Esophagus squamous epithelium (tissue), 5 donors: ENCODE measurements at places on chromosomes 2 and 18. TPM values are rescaled to one million over a fixed set of nuclear protein-coding genes. Genes with fewer than 3 reads are reported as not detected.

DNA sequence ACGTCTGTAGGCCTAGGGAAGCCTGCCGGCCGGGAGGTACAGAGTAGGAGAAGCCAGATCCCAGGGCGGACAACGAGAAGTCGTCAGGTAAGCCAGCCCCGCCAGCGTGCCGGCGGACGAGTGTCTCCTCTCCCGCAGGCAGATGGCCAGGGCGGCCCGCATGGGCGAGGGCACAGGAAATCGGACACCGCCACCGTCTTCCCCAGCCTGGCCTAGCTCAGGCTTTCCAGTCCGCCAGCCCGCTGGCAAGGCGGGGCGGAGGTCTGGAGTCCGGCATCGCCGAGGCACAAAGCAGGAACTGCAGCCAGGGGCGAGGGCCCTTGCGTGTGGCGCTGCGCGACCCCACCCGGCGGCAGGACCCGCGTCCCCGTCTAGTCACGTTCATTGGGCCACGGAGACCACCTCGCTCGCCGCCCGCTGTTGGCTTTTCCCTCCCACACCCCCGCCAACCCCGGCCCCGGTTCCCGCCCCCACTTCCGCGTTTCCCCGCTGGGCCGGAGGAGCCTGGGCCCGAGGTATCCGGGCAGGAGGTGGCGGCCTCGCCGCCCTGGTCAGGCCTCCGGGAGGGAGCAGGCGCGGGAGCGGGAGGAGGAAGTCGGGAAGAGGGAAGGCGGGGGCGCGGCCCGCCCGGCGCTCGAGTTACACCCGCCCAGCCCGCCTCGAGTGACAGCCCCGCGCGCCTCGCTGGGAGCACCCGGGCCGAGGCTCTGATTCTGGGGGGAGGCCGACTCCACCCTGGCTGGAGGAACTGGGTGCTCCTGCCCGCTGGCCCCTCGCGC lies at the start of gene GPD2:
TSS of gene GPD2 (plus strand) at position 662 of the 779 bp plus-strand sequence. CDS start 39,727 bp downstream, outside the sequence.
- DNase-seq: peak; percentile 21

DNA sequence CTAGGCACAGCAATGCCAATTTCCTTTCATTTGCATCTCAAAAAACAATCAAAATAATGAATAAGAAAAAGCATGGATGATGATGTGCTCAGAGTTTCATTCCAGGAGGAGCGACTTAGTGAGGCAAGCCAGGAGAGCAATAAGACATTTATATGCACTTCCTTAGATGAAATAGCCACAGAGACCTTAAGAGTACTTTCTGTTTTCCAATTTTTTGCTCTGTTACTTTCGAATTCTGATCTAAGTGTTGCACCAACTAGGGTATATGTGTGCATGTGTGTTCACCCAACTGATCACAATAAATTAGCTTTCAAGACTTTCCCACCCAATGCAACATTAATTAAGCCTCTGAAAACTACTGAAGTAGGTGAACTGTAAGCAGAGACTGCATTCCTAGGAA lies 709 bp downstream of the RAB27B start:
- no peak for DNase-seq

BZW1 gene
- total RNA-seq: 129 TPM

QPCT gene
- total RNA-seq: 13.7 TPM

DNA sequence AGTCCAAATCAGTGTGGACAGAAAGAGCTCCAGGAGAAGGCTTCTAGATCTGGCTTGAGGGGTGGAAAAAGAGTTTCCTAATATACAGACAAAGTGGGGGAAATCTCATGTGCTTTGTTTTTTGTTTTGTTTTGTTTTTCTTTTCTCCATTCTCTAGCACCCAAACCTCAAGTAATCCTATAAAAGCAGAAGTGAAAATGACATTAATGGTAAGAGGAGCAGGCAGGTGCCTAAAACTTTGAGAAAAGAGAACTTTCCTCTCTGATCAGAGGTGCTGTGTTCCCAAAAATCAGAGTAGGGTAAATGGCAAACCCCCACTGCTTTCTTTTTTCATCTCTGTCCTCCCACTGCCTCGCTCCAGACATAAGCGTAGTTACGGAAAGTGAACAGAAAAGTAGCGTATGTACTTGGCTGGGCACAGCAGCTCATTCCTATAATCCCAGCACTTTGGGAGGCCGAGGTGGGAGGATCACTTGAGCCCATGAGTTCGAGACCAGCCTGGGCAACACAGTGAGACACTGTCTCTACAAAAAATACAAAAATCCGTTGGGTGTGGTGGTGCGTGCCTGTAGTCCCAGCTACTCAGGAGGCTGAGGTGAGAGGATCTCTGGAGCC lies 77.8 kb downstream of the FAM161A start:
- no peak for DNase-seq

SPP2 gene
- not detected for total RNA-seq

DNA sequence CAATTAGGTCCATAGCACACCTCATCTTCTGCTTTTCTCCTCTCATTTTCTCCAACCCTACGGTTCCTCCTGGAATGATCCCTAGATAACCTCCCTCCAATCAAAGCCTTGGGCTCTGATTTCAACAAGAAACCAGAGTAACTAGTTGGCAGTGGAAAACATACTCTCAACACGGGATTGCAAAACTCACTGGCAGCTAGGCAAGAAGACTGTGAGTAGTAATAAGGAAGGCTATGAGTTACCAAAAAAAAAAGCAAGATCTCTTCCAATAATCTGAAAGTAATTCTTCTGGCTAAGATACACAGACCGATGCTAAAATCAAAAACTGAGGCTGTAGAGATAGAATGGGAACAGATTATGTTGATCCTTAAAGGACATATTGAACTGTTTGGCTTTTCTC lies 28.4 kb upstream of the CCDC102B start:
- no peak for DNase-seq

PLCD4 gene
- total RNA-seq: 7.1 TPM

GRCh38 chr2:182915369-182916326 lies 49.2 kb upstream of the FRZB start:
- DNase-seq: no peak

DNA sequence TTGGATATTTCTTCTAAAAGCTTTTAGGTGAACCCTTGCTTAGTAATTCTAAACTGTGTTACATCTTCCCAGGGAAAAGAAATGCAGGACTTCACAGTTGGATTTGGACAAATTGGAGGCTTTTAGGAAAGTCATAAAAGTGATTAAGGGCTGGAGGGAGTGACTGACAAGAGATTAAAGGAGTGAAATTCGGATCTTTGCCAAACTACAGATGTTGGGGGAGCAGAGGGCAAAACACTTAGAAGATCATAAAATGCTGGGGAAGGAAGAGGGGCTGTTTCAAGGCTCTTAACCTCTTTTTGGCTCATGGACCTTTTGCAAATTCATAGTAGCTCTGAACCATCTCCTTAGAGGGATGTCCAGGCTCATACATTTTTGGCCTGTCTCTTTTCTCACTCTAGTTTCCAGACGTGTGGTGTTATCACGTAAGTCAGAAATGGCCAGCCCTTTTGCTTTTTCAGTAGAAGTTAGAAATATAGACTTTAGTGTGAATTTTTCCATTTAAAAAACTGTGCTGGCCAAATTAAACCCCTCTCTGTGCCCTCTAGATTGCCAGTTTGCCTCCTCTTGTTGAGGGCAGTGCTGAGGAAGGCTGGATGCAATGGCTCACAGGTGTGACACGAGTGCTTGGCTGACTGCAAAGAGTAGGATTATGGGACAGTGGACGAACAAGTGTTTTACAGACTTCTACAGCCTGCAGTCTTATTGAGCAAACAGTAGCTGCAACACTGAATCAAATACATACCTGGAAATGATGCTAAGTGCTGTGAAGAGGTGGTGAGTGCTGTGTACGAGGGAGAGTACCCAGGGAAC lies 109.9 kb downstream of the LYPD6B start:
- DNase-seq: no peak

DNA sequence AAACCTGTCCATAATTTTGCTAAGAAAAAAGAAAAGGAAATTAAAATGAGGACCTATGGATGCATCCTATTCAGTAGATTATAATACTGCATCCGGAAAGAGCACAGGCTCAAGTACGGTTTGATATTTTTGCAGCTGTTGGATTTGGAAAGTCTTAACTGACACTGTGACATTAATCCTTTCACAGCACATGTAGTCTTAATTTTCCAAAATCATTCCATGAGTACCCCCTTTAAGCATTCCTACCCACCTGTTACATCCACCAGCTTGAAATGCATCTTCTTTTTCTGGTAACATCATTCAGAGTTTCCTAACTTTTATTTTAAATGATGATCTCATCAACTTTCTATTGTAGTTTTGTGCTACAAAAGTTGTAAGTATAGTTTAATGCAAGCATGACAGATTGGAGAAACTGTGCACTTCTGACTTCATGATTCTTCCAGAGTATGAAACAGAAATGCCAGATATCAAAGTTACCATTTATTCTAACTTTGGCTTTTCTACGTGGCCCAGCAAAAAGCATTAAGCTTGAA lies 113.5 kb downstream of the ESCO1 start:
- no peak for DNase-seq

SLC8A1 gene
- total RNA-seq: 4.2 TPM

DNA sequence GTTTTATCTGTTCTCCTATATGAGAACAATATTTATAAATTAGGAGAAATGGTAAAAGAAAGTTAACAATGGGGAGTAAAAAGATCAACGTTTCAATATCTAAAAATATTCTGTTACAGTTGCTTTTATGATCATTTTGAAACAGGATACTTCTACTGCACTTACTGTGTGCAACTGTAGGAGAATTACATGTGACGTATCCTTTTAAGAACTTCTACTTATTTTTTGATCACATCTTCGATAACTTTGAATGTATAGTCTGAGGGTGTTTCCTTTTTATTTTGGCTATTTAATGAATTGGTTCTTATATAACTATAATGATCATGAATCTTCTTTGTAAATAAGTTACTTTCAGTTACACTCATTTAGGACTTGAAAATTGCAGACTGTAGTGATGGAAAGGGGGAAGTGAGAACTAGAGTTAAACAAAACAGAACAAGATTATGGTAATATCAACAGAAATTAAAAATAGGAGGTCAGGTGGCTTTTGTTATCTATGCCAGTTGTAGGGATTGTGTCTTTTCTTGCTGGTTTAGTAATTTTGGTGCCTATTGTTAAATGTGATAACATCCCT lies 109.9 kb downstream of the MSTN start:
- DNase-seq: no peak

ACTR3 gene
- 181 TPM for total RNA-seq

GRCh38 chr2:104976603-104977120 lies 61.2 kb upstream of the MRPS9 start:
- DNase-seq: no peak

- DNase-seq: no peak
Measured at GRCh38 chr2:30412684-30413570, 34.1 kb upstream of the LCLAT1 start.

GRCh38 chr18:40935423-40935822 lies 1019.6 kb upstream of the PIK3C3 start:
- no peak for DNase-seq

MAP4K3 gene
- 13.1 TPM for total RNA-seq

- no peak for DNase-seq
Measured at GRCh38 chr2:195961873-195962272, 106.8 kb downstream of the DNAH7 start.

CD8A gene
- total RNA-seq: 6.5 TPM

DNA sequence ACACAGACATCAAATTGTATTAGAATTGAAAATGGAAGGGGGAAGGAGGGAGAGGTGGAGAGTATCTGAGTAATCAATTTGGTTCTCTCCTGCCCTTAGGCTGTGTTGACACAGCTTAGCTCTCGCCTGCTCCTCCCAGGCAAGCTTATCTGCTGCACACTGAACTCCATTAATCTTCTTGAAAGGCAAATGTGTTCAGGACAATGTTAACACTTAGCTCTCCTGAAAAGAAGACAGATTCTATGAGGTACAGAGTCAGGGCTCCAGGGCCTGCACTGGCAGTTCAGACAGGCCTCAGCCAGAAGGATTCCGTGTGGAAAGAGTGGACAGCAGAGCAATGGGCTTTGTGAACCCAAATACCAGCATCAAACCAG lies 430.0 kb upstream of the TNP1 start:
- no peak for DNase-seq

GRCh38 chr18:55141318-55141717 lies 182.1 kb upstream of the CCDC68 start:
- no peak for DNase-seq

DNA sequence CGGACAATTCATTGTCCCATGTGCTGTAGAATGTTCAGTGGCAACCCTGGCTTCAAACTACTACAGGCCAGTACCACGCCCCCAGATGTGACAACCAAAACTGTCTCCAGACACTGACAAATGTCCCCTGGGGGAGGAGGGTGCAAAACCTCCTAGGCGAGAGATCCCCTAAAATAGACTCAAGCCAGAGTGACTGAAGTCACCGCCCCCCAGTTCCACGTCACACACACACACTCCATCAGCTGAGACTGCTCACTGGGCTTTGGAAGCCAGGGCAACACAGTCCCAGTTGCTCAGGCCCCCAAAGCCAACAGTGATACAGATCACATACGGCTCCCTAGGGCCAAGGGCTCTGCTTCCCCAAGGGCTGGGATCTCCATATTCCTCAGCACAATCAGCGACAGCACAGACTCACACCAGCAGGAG lies 19.1 kb downstream of the HDAC4 start:
- no peak for DNase-seq

DNA sequence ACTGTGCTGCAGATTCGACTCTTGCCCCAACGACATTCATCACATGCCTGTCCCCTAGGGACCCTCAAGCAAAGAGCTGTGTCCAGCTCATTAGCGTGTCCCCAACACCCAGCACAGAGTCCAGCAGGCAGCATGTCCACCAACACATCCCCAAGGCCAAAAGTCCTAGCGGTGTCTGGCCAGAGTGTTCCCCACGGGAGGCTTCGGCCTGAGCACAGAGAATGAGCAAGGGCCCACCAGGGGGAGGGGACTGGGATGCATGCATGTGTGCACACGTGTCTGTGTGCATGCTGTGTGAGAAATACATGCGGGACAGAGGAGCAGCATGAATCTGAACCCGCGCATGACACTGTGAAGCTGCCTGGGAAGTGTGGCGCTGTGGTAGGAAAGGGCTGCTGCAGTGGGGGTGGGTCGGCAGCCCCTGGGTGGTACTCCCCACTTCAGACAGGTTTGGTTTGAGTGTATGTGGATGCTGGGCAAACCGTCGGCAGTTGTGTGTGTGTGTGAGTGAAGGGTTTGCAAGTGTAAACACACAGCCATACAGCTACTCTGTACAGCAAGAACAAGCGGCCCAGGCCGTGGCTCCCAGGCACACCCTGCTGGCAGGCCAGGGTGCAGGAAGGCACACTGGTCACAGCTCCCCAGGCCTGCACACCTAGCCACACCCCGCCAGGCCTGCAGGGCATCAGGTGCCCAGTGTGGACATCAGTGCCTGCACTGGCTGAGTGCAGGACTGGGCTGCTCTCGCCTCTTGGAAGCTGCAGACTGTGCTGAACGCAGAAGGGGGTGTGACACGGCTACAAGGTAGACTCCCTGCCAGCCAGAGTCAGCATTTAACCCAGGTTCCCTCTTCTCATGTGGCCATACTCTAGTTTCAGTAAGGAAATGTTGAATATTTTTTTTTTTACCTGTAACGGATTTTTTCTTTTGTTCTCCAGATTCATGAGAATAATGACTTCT lies 19.5 kb upstream of the HES6 start:
- no peak for DNase-seq

DNA sequence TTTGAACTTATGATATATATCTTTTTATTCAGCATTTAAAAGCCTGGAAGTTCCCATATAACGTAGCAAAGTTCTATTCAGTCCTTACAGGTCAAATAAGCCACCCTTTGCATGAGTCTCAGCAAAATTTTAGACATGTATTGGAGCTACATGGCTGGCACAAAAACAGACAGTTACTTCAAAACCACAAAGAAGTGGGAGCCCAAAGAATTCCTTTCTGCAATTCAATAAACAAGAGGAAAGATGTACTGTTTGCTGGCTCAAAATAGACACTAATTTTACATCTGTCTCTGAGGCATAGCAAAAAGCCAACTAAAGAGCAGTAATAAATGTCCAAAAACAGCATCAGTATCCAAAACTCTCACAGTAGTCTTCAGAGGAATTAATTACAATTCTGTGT lies 87.0 kb downstream of the ZEB2 start:
- DNase-seq: no peak
